ENCODE measurements at places on chromosomes 1 and 21.

DNA sequence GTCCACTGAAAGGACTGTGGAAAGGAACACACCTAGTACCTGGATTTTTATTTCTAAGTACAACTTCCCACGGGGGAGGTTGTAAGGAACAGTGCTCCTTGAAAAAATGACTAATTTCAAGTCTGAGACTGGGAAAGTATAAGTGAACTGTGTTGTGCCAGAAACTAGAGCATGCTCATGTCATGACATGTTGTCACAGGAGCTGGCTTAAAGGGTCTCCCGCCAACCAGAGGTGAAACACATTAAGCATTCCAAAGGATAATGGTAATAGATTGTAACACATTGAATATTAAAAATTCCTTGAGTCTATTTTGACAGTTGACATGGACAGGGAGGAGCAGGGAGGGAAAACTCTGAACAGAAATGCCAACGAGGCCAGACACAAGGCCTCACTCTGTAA lies 6.3 kb downstream of the ATP2B4 start:
- no peak for DNase-seq

DNA sequence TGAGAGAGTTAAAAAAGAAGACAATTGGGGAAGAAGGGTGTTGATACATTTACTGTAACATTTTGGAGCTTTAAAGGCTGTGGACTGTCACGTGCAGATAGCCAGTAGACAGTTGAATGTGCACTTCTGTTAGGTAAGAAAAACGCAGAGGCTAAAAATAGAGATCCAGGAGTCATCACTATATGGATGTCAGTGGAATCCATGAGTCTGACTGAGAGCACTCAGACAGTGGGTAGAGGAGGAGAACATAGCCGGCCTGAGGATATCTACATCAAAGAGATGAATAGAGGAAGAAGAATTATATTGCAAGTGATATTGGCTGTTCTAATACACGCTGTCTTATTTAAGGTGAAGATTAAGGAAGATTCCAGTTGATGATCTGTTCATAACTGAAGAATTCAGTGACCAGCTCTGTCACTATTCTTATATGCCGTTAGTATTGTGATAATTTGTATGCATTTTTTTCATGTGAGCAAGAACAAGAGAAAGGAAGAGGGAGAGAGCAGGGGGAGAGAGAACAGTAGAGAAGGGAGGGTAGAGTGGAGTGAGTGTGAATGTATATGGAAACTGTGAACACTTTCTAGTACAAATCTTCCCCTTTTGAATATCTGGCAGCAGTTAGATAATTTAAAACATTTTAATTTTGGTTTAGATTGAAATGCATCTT lies 344.8 kb downstream of the CHRM3 start:
- DNase-seq = no peak

GRCh38 chr1:208019257-208019656 lies 108.3 kb upstream of the CD34 start:
- DNase-seq = no peak

GRCh38 chr1:105073660-105074059 lies 1324.0 kb downstream of the AMY1C start:
- DNase-seq = no peak

- DNase-seq = no peak
Observed at GRCh38 chr21:41360072-41360821, 1.6 kb upstream of the MX2 start.

DNA sequence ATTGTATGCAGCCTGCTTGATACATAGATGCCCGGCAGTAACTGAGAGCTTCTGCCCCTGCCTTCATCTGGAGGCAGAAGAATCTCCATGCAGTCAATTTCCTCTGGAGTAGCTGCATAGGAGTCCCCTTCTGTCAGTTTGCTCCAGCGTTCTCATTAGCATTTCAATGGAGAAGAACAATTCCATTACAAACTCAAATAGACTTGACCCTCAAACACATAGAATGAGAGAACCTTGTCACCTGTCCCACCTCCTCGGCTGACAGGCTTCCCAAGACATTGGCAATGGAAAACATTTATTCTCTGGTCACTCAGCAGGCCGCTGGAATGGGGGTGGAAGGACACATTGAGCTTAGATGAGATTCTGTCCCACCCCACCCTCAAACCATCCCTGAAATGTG lies 45.6 kb upstream of the TMEM51 start:
- DNase-seq = no peak

DNA sequence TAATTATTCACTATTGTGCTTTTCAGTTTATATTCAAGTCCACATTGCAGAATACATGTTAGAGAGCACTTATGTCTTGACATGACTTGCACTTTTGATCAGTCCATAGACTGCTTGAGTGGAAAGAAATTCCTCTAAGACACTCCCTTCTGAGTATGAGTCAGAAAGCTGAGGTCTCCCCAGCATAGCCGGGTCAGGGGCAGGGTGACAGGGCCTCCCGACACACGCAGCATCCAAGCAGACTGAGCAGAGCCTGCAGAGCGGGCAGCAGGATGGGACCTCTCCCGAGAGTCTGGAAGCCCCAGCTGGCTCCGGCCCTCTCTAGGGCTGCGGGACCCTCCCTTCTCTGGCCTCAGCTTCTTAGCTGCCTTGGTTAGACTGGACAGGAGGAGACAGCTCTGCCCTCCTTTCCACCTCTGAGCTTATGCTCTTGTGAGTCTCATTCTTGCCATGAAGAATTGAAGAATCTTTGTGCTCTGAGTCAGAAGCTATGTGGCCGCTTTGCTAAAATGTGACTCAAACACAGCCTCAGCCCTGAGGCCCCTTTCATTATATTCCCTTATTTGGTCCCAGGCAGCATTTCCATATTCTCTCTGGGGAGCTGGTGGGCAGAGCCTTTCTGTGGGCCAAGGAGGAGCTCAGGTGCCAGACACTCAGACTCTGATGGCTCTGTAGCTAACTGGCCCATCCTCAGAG lies 11.2 kb upstream of the CAPN2 start:
- DNase-seq = no peak

GRCh38 chr1:55876276-55877060 lies 661.3 kb upstream of the USP24 start:
- DNase-seq = no peak

DNA sequence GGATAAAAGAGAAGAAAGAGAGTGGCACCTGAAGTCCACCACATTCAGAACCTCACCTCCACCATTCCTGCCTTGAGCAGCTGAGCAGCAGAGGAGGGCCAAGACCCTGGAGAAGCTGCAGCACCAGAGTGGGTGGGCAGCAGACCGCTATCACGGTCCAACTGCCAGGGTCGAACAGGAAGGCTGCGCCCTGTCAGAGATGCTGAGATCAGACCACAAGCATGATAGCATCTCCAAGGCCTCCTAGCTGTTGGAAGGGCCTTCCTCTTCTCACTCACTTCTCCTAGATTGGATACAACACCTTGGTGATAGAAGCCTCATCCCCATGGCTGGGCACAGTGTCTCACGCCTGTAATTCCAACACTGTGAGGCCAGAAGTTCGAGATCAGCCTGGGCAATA lies 12.1 kb upstream of the SLC45A3 start:
- DNase-seq = no peak

- no peak for DNase-seq
Observed at GRCh38 chr1:87239997-87240605, 88.6 kb upstream of the LMO4 start.

DNA sequence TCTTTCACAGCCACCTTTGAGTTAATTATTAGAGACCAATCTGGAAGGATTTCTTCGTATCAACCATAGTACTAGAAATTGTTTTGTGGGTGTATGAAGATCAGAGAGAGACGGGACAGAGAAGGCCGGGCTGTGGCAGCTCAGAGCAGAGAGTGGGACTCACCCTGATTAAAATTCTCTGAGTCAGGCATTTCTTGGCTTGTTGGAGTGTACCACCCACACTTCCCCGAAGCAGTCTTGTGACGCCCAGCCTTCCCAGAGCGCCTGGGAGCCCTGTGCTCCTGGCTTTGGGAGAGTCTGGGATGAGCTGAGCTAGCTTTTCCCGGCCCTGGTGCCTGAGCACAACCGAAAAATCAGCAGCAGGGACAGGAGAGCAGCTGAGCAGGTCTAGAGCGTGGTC lies 19.4 kb downstream of the PLEKHM2 start:
- no peak for DNase-seq

DNA sequence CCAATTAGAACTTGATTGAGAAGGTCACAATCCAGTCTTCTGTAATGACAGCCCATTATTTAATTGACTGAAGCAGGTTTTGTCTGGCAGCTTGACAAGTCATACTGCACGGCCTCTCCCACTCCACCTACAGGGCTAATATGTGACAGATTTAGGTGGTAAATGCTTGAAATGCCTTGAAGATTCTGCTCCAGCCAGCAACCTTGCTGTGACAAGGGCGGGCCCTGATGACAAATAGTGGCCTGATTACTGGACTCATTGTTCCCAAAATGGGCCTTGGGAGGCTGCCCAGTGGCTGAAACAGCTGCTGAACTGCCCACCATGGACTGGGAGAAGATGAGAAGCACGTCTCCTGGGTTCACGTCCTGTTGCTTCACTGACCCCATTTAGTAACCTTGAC lies 30.0 kb upstream of the CRNN start:
- DNase-seq = no peak

- DNase-seq = no peak
Observed at GRCh38 chr1:7335224-7335879, 435.7 kb upstream of the VAMP3 start.

DNA sequence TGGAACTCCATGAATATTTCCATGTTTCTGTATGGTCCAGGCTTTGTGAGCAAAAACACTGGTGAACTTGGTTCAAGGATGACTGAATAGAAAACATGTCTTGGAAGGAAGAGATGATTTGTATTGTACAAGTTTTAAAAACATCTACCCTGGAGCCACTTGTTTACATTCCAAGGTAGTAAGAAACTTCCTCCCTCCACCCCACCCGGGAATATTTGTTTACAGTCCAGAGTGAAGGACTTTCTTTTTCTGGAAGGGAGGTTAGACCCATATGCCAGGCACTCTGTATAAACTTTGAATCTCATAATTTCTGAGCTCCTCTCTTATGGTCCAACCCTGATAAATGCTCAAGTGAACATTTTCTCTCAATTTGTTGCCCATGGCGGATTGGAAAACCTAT lies 323.3 kb upstream of the LYPLAL1 start:
- DNase-seq = no peak

DNA sequence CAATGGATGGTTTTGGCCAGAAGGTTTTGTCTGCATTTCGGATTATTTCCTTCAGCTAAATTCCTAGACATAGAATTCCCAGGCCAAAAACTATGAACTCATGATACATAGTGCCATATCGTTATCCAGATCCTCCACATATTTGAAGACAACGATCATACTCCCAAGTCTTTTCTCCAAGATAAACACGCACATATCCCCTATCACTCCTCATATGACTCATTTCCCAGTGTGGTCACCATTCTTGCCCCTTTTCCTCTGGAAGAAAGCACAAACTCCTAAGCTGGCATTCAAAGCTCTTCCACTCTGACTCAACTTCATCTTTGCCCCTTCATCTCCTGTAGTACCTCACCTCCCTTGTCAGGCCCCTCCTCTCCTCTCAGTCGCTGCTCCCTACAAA lies 277.6 kb downstream of the PLPP3 start:
- no peak for DNase-seq

- DNase-seq = no peak
Observed at GRCh38 chr1:169796274-169796810, 1.6 kb upstream of the METTL18 start.
